Stimulated activated CD4-positive, alpha-beta T cell treated with anti-CD3 and anti-CD28 coated beads, Interleukin-4, amount 100 ng/mL, for 4 hours (primary cell): ENCODE measurements at places on chromosomes 11 and 22.

DNA sequence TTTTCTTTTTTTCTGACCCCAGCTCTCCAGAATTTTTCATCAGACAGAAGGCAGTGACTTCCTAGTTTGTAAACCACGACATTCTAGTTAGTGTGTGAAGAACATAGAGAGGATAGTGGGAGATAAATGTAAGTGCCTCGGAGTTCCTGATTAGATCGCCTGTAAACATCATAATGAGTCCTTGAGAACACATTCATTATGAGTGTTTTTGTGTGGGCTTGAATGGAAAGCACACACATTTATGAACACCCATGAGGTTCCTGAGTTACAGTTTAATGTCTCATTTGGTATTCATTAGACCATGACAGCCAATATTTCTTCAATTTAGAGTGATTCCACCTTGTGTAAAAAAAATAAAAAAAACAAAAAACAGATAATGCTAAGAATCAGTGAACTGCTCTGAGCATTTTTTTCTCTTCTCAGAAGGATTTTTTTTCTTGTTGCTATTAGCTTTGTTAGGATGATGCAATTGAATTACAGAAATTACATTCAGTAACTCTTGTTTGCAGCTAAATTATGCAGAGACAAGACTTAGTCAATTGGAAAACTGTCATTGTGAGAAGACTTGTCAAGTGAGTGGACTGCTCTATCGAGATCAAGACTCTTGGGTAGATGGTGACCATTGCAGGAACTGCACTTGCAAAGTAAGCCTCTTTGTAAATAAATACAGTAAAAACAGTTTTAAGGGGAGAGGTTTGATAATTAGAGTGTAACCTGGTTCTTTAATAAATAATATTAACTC, 257.6 kb downstream of the NELL1 start:
- DNase-seq = no peak

GRCh38 chr22:49210606-49211005, 617.1 kb downstream of the BRD1 start:
- no peak for DNase-seq

- DNase-seq = no peak
Observed at GRCh38 chr22:46581538-46582244, 38.5 kb upstream of the GRAMD4 start.

DNA sequence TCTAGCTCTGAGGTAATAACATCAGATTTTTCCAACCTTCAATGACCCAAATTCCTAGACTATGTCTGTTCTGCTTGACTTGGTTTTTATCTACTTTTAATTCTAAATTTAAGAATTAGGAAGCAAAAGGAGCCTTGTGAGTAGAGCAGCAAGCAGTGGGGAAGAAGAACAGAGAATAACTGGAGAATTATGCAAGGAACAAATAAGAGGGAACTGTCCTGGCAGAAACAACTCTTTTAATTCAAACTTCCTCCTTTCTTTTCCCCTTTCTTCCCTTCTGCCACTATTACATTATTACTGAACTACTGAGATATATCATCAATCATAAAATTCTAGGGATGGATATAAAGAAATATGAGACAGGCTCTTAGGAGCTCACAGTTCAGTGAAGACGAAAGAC, 276.1 kb downstream of the SBF2 start:
- DNase-seq = no peak

DNA sequence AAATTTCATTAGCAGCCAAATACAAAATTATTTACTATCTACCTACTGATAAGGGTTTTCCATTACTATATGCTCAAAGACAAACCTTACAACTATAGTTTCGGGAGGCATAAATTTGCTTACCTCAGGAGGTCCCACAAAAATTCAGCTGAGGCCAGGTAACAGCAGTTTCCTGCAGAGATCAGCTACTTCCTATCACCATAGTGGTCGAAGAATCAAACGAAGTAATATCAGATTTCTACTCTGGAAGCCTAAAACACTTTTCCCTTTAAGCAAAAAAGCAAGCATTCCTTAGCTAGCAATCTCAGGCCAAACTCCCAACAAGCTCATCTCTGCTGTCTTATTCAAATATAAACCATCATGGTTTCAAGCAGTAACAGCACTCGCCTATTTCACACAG, 3.1 kb downstream of the NAP1L4 start:
- no peak for DNase-seq

GRCh38 chr11:121369366-121369765, 76.8 kb downstream of the SC5D start:
- DNase-seq = no peak
